NCI-H187 (cell line): ENCODE measurements at places on chromosomes 11 and 22.

DNA sequence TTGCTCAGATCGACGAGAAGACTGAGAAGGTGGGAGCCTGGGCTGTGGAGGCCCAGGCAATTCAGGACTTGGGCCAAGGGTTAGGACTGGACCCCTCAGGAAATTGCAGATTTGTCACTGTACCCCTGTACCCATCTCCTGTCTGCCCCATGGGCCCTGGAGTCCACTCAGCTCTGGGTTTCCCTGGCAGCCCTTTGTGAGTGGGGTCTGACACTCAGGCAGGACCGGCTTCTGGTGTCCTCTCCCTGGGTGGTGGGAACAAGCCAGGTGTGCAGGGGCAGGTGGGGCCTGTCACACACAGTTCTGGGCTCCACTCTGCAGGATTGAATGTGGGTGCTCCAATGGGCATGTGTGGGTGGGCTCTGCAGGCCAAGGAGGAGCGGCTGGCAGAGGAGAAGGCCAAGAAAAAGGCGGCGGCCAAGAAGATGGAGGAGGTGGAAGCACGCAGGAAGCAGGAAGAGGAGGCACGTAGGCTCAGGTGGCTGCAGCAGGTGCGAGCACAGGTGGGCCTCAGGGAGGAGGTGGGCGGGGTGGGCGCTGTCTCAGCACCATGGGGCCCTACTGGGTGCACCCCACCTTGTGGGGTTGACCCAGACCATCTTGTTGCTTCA is 21.6 kb downstream of the INCENP start:
- DNase-seq = no peak

- no peak for DNase-seq
These were observed 191.4 kb downstream of the TENM4 start for GRCh38 chr11:79249295-79249993.

DNA sequence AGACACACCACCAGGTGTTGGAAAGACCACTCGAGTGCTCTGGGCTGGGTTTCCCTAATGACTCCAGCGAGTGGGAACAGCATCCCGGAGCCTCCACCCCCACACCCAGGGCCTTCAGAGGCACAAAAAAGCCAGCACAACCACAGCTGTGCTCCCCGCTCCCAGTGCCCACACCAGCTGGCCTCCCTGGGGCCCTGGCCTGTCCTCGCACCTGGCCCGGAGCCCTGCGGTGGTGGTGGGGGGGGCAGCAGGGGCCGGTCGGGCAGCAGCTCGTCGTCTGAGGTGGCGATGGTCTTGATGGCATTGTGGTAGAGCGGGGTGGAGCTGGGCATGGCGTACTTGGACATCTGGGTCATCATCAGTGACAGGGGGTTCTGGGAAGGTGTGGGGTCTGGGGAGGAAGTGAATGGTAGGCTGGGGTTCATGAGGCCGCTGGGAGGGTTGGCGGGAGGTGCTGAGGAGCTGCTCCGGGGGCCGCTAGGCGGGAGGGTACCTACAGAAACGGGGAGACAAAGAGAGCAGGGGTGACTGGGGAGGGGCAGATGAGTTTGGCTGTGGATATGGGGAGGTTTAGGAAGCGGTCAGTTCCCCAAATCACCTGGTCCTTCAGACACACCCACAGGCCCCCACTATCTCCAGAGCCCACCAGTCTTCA is 16.1 kb downstream of the CXCR5 start:
- no peak for DNase-seq

DNA sequence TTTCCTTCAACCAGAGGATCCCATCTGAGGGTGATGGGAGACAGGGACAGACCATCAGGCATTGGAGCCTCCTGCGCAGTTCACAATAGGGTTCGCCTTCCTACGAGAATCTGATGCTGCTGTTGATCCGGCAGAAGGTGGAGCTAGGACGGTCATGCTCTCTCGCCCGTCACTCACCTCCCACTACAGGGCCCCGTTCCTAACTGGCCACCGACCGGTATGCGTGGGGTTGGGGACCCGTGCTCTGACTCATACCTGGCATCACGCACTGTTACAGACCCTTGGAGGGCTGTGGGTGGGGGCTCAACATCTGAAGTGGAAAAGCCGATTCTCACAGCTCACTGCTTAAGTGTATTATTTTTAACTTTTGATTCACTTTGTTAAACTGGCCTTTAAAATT is 402.3 kb downstream of the BRD1 start:
- DNase-seq = no peak

- no peak for DNase-seq
These were observed 11.5 kb downstream of the CSNK1E start for GRCh38 chr22:38305471-38306448.

GRCh38 chr11:47569646-47570045 is 4.2 kb downstream of the PTPMT1 start:
- no peak for DNase-seq

GRCh38 chr22:25478528-25478927 is 85.9 kb upstream of the GRK3 start:
- no peak for DNase-seq

GRCh38 chr22:45317551-45318167 is 7.9 kb downstream of the FAM118A start:
- no peak for DNase-seq

DNA sequence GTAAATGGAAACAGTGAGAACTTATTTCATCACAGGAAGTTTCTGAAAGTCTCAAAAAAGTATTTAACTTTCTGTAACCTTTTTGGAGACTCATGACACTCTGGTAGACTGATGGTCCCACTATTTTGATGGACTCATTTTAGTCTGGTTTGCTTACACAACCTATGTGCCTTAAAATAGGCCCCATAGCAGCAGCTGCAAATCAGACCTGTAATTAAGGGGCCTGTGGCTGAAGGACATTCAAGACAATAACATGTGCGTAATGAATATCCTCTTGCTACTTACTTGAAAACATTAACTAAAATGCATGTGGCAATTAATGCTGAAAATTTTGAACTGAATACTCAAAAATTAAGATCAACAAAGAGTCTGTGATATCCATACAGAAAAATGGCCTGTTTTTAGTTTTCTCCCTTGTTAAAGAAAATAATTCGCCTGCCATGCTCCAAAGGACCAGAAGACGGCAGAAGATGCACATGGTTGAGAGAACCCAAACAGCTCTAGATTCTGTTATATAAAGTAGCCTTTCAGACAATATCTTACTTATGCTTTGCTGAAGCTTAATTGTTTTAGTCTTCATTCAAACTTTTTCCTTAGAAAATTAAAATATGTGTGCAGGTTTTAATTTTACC is 568.5 kb downstream of the KCNA4 start:
- DNase-seq = no peak

GRCh38 chr11:59706518-59707285 is 6.9 kb downstream of the OR10V1 start:
- no peak for DNase-seq

DNA sequence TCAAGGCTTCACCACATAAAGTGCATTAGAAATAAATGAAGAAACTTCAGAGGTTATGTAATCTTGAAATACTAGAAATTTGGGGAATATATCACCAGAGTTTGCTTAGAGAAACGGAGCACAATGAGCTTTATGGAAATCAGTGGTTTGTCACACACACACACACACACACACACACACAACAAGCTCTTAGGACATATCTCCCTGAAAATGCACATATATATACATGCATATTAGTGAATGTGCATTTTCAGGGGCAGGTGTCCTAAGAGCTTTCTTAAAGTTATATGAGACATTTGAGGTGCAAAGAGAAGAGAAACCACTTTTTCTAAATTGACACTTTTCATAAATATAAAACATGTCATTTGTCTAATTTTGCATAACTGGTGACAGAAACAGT is 93.7 kb upstream of the CARD18 start:
- DNase-seq = no peak

DNA sequence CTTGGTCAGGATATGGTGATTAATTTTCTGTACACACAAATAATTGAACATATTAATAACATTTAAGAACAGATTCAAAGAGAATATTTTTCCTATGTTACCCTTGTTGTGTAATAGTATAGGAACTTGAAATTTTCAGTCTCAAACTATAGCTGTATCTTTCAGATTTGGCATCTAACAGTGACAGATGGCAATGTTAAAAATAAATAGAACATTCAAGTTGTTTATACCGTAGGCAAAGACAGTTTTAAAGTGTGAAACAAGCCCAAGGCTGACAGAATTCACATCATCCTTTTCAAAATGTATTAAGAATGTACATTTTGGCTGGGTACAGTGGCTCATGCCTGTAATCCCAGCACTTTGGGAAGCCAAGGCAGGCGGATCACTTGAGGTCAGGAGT is 92.6 kb upstream of the TP53AIP1 start:
- no peak for DNase-seq

DNA sequence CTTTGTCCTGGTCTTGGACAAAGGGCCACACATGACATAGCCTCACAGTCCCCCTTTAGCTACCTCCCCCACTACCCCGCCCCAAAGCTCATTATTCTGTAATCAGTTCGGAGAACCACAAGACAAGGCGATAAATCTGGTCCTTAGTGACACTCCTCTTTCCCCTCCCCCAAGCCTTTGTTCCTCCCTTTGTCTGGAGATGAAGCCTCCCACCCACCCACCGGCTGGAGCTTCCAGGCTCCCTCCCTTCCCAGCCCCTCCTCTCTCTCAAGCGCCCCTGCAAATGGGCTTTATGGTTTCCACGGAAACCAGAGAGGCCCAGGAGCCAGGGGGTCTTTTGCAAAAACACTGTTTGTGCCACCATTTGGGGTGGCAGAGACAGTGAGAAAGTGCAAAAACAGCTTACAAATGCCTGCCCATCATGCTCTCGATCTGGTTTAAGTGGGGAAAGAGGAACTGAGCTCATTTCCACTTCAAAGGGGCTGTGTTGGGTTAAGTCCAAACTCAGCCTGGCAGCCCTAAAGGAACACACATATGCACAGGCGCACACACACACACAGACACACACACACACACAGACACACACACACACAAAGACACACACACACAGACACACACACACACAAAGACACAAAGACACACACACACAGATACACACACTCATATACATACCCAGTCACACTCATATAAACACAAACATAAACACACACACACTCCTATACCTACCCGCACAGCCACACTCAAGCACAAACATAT is 23.5 kb downstream of the APLNR start:
- DNase-seq = no peak

DNA sequence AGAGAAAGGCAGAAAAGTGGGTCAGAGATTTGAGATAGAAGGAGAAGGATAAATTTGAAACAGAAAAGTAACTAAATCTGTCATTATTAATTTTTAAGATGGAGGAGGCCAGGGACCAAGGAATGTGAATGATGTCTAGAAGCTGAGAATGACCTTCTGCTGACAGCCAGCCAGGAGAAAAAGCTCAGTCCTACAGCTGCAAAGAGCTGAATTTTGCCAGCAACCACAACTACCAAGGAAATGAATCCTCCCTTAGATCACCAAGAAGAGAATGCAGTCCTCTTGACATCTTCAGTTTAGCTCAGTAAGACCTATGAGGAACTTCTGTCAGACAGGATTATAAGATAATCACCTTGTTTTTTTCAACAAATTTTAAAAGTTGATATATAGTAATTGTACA is 538.2 kb downstream of the LRRC4C start:
- no peak for DNase-seq

- no peak for DNase-seq
These were observed 23.5 kb downstream of the SHISA8 start for GRCh38 chr22:41891407-41891806.

DNA sequence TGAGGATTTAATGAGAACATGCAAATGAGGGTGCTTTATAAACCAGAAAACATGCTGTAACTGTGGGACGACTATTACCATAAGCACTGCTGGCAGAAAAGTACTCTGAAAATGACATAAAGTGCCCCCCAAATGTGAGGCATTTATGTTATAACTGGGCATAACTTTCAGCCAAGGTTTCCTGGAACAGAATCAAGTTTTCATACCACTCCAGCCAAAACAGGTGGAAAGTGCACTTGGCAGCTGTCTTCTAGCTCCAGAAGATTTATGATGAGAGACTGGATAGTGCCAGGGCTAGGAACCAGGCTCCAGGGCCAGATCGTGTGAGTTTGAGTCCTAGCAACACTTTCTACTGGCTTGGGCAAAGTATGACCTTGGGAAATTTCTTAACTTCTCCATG is 339.2 kb downstream of the TENM4 start:
- no peak for DNase-seq

GRCh38 chr11:104892723-104893511 is 5.3 kb downstream of the CASP12 start:
- DNase-seq = no peak

- DNase-seq = no peak
These were observed 564.1 kb downstream of the CNTN5 start for GRCh38 chr11:99584830-99585229.

DNA sequence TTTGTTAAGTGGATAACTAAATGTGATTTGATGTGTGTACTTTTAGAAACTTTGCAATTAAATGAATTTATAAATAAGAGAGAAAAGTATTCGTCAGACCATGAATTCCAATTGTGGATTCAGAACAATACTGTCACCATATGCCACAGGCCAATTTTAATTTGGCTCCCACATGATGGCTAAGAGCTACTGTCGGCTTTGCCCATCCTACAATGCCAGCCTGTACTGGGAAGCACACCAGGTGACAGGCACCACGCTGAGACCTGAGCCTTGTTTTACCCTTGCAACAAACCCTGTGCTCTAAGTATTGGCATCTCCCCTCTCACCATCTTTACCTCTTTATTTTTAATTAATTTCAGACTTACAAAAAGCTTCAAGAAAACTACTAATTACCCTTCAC is 14.0 kb downstream of the RAB30 start:
- DNase-seq = no peak

DNA sequence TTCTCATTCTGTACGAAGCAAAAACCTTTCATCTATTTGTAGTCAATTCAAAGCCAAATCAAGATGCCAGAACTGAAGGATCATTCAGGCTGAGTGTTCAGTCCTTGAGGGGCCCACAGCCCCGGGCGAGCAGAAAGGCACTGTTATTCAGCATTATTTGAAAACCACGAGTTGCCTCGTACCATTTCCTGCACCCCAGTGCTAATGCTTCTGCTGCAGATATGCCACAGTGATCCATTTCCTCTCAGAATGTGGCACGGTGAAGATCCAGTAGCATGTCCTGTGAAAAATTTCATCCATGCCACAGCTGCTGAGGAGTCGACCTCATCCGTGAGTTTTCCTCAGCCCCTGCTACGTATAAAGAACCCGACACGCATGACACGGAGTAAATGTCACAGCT is 85.4 kb downstream of the OSBP2 start:
- no peak for DNase-seq

- DNase-seq = no peak
These were observed 73.8 kb upstream of the CRTAM start for GRCh38 chr11:122764371-122765090.

DNA sequence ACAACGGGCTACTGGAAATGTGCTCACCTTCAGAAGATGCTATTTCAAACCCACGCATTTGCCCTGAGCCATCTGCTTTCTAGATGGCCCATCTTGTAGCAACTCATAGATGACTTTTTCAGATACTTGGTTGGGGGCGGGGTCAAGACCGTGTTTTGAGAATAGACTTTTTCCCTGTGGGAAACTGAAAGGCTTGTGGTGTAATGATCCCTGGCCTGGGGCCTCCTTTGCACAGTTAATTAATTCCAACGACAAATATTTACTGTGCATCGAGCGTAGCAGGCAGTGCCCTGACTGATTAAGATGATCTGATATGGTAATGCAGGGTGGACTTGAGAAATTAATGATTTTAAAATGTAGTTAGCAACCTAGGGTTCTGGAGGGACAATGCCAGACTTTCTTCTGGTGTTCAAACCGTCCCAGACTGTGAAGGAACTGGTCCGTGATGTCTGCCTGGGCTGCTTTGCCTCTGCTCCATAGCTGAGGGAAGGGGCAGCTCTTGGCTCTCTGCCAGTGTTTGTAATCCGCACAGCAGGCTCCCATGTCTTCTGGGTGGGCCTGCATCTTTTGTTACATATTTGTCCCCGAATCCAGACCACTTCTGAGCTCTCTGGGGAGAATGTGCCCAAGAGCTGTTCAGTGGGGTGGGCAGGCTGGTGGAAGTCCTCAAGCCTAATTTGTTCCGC is 84.8 kb downstream of the ADAMTS15 start:
- no peak for DNase-seq
